GM12892 (cell line): ENCODE measurements at places on chromosomes 2 and 18.

- no peak for DNase-seq
Measured at GRCh38 chr2:186853951-186854350, 5.0 kb upstream of the ZSWIM2 start.

GRCh38 chr2:61151436-61151835, 10.6 kb upstream of the C2orf74 start:
- no peak for DNase-seq

GRCh38 chr2:22683914-22684313, 701.1 kb upstream of the KLHL29 start:
- DNase-seq = no peak

DNA sequence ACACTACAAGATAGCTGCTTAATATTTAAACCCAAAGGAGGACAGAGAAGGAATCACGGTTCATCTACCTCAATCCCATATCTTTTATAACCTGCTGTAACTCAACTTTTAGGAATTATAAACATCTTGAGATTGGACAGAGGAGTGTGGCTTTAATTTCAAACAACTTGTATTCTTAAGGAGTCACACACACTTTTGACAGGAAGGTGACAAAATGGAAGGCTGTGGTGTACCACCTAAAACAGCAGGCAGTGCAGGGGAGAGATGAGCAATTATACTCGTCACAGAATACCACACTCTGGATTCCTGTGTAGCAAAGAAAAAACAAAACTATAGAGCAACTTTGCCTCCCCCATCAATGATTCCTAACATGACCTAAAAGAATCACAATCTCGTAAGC, 194.8 kb downstream of the ZEB2 start:
- peak; percentile 8 for DNase-seq

DNA sequence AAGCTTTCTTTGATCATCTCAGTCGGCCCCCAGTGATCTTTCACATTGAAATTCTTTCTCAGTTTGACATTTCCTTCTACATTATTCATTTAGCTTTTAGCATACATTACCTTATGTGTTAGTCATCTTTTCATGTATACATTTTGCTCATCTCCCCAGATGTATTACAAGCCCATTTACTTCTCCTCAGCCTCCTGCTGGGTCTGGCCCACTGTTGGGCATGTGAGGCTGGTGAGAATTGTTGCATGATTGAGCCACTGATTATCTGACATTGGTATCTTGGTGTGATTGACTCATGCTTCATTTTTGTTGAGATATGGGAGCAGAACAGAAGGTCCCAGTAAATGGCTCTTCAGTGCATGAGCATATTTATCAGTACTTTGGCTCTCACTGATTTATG, 300.1 kb upstream of the DDX18 start:
- DNase-seq = no peak

GRCh38 chr2:239881561-239882320, 143.4 kb downstream of the NDUFA10 start:
- DNase-seq = no peak

DNA sequence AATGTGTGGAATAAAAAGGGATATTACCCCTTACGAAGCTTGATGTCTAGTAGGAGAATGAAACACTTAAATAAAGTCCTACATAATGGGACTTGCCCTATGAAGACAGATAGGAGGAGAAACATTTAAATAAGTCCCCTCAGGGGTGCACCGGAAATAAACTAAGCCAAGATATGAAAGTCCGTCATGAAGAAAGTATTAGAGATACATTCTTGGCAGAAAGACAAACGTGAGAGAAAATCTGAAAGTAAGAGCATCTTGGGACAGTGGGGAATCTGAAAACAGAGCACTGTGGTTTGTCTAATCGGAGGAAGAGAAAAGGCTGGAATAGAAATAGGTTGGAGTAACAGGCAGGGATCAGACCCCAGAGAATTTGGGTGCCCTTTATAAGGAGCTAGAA, 516.9 kb upstream of the DSEL start:
- DNase-seq = no peak

- DNase-seq = no peak
Measured at GRCh38 chr18:6509832-6510231, 95.1 kb upstream of the L3MBTL4 start.

DNA sequence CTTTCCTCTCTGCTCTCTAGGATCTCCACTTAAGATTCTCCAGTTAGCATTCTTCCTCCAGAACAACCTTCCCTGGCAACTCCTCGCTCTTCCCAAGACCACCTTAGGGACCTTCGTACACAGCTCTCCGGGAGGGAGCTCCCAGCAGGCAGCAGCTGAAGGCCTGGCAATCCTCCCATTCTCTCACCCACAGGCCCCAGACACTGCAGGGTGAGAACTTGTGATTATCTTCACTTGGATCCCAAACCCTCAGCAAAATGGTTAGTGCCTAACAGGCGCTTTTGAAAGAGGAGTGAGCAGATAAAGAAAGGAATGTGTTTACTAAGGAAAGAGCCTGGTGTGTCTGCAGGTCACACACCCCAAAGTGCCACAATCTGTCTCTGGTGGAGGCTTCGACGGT, 83.8 kb upstream of the SNTG2 start:
- no peak for DNase-seq

GRCh38 chr18:4808891-4809290, 353.8 kb upstream of the DLGAP1 start:
- DNase-seq = no peak

GRCh38 chr2:11344956-11345677, 681 bp upstream of the ROCK2 start:
- no peak for DNase-seq

GRCh38 chr2:7880566-7880965, 801.3 kb upstream of the ID2 start:
- no peak for DNase-seq

DNA sequence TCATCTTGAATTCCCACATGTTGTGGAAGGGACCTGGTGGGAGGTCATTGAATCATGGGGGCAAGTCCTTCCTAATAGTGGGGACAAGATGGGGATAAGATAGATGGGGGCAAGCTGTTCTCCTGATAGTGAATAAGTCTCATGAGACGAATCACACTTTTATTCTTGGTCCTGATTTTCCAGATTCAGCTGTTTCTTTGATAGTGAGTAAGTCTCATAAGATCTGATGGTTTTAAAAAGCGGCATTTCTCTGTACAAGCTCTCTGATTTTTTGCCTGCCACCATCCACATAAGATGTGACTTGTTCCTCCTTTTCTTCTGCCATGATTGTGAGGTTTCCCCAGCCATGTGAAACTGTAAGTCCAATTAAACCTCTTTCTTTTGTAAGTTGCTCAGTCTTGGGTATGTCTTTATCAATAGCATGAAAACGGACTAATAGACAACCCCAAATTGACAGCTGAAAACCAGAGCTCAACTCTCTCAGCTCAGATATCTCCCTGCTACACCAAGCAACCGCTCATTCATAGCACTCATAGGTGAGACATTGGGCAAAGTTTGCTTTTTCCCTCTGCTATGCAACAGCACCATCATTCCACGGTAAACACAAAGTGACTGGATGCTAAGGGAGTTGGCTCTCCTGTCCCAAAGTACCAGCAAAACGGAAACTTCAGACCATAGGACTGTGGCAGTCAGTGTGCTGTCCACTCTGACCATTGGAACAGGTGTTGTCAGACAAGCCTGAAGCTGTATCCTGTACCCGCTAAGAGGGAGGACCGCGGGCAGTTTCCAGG, 44.9 kb upstream of the TBC1D8 start:
- DNase-seq = no peak

DNA sequence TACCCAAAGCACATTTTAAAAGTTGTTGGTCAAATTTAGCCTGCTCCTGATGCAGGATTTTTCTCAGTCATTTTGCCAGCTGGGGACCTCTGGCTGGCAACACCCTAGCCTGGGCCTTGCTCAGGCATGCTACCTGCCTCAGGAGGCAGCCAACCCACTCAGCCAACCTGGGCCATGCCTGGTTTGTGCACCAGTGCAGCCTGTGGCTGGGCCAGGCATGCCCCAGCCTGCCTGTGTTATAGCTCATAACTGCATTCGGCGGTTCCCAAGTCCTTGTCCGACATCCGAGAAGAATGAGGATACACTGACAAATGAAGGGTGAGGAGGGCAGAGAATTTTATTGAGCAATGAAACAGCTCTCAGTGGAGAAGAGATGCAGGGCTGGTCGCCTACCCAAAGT, 608.0 kb downstream of the SUCLG1 start:
- no peak for DNase-seq

GRCh38 chr2:239181903-239182581, 218.8 kb downstream of the HDAC4 start:
- DNase-seq = no peak

GRCh38 chr2:65360441-65360840, 72.0 kb downstream of the SPRED2 start:
- DNase-seq = no peak

- DNase-seq = no peak
Measured at GRCh38 chr2:175806125-175806490, 196.0 kb downstream of the LNPK start.

DNA sequence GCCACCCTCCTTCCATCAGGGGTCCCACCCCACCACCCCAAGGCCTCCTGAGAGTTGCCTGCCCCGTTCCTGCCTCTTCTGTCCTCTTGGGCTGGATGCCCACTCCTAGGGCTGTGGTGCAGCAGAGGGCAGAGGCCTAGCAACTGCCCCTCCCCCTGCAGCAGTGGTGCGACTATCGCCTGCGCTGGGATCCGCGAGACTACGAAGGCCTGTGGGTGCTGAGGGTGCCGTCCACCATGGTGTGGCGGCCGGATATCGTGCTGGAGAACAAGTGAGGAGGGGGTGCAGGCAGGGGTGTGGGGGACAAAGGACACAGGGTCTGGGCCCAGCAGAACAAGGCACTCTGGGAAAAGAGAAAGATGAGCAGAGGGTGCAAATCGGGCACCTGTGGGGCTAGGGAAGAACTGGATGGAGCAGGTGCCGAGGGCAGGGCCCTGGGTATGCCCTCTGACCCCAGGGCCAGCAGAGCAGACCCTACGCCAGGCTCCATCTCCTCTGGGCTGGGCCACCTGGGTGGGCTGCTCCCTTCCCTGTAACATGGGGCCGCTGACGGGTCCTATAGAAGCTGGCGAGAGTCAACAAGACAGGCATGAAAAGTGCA, 1.0 kb downstream of the CHRNG start:
- no peak for DNase-seq

- no peak for DNase-seq
Measured at GRCh38 chr2:37705191-37705590, 33.7 kb upstream of the CDC42EP3 start.

GRCh38 chr2:53286345-53286744, 481.3 kb upstream of the CHAC2 start:
- DNase-seq = no peak

- DNase-seq = no peak
Measured at GRCh38 chr2:152036611-152037469, 62.0 kb downstream of the CACNB4 start.
